Hematopoietic multipotent progenitor cell treated with erythropoietin and hydrocortisone succinate and interleukin-3 and kit ligand, for 4 days (in vitro differentiated cells): ENCODE measurements at places on chromosomes 2 and 18.

DNA sequence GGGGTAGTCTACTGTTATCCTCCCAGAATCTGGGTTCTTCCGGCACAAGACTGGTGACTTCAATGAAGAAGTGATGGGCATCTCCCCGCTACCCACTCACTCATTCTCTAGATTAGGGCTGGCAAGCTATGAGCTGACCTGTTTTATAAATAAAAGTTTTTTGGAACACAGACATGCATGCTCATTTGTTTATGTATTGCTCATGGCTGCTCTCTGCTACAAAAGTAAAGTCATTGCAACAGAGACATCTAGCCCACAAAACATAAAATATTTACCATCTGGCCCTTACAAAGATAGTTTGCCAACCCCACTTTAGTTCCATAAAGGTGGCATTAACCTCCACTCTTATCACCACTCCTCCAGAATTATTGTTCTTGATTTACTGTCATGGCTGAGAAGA lies 39.1 kb upstream of the SPATS2L start:
- DNase-seq: no peak

GRCh38 chr2:106523976-106524665 lies 37.0 kb downstream of the CD8B2 start:
- peak; percentile 56 for DNase-seq

GRCh38 chr2:9656270-9656766 lies 25.5 kb upstream of the YWHAQ start:
- no peak for DNase-seq

DNA sequence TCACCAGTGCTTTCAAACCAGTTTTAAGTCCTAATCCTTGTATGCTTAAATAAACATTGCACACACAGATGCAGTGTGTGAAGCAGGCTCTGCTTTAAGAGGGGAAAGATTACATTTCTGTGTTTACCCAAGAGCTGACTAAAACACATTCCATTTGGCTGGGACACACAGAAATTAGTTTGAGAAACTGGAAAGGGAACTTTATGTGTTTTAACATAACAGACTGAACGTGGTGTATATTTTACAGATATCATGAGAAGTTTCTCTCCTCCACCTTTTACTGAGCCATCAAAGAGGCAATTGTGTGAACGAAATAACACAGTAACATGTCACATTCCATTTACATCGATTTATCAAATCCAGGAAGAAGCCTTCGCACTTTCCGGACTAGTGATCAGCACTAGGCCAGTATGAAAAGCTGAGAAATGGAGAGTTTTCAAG lies 121.8 kb downstream of the MAIP1 start:
- no peak for DNase-seq

DNA sequence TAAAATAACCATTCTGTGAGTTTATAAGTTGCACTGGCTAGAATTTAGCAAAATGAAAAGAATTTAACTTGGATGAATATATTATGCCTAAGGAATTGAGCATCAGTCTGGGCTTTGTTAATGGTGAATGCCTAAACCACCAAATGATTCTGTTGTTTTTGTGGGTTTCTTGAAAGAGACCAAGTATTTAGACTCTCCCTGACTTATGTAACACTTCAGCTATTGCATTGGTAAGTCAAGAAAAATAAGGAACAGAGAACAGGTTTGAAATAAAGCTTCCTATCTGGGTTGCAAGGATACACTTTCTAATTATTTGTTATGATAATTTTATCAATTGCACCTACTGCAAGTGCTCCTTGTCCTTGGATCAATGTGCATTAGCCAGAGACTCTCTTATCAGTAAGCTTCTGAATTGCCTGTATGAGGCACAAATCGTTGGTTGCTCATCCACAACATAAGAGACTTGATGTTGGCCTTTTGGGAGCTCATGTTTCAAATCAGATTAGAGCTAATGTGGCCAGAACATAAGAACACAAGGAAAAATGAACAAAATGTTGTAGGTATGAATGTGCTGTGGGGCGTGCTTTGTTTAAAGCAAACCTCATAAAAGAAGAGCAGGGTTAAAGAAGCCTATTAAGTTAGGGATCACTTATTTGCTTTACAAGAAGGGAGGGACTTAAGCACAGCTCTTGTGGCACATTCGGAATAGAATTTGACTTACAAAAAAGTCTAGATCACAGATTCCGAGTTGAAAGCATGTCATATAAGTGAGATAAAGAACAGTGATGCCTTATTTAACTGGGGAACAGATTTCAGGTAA lies 37.2 kb downstream of the PRKCE start:
- peak; percentile 38 for DNase-seq

DNA sequence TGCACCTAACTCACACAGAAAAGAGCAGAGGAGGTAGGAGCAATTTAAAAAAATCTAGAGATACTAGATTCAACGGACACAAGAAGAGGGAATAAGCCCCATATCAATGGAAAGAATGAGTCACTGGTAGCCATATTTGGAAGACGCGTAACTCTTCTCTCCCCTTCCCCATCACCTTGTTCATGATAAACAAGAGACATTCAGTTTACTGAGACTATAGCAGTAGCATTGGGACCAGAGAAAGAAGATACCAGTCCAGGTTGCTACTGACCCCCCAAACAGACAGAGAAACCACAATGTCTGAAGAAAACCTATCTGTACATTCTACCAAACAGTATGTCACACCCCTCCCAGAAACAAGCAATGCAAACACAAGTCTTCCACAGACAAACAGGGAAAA lies 81.1 kb downstream of the SLC66A3 start:
- DNase-seq: peak; percentile 56

DNA sequence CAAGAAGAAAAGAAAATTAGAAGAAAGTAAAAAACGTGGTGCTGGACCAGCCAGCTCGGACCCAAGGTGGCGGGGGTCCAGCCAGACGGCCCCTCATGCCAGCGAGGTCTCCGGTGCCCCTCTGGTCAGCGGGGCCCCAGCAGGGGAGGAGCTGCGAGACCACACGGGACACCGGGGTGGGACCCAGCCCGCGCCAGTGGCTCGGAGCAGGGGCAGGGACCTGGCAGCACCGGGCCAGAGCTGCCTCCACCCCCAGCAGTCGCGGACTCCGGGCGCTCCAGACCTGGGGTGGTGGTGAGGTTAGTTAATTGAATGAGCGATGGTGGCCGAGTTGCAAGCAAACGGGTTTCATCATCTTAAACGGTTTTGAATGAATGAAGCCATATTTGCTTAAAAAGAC lies 289.9 kb upstream of the MC4R start:
- DNase-seq: no peak

- DNase-seq: no peak
These were observed 87.0 kb downstream of the EIPR1 start for GRCh38 chr2:3290655-3291054.

DNA sequence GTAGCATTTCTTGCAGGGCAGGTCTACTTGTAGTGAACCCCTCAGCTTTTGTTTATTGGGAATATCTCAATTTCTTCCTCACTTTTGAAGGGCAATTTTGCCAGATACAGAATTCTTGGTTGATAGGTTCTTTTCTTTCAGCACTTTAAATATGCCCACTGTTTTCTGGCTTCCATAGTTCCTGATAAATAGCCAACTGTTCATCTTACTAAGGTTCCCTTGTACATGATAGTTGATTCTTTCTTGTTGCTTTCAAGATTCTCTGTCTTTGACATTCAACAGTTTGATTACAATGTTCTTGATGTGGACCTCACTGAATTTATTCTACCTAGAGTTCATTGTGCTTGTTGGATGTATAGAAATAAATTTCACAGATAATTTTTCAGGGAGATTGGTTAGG lies 148.0 kb upstream of the MAPRE2 start:
- no peak for DNase-seq

DNA sequence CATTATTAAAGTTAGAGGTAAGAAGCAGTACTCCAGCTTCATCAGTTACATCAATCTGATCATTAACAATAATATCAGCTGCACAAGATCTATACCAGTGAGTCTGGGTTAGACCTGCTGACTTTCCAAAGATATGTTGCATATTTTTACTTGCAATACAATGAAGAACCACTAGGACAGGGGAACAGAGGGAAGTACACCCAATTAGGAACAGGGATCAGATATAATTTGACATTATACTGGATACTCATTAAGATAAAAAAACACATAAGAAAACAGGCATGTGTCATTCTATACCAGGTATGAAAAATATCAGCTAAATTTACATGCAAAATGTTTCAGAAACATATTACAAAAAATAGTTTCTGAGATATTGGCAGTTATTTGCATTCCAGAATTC lies 995.1 kb upstream of the DDX18 start:
- DNase-seq: no peak

DNA sequence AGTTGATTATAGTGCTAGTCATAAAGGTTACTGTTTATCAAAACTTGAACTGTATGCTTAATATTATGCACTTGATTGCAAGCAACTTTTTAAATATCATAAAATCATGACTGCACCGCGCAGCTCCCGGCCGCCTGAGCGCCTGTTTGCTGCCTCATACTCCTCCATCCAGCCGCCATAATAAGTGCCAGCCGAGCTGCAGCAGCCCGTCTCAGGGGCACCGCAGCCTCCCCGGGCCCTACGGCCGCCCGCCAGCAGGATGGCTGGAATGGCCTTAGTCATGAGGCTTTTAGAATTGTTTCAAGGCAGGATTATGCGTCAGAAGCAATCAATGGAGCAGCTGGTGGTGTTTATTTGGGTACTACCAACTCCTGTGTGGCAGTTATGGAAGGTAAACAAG lies 337.2 kb downstream of the PAX3 start:
- no peak for DNase-seq

- DNase-seq: peak; percentile 51
These were observed 102.5 kb downstream of the CHN1 start for GRCh38 chr2:174902506-174903263.

DNA sequence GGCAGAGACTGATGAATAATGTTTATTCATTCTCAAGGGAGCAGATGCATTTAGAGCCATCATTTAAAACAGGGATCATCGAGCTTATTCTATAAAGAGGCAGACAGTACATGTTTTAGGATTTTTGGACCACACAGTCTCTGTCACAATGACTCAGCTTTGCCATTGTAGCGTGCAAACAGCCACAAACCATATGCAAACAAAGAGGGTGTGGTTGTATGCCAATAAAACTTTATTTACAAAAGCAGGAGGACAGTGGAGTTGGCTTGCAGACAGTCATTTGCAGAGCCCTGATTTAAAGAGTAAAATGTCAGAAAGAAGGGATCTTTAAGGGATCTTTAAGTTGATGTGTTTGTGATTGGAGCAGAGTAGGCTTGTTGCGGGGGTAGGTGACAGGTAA lies 51.5 kb downstream of the SMIM21 start:
- no peak for DNase-seq

DNA sequence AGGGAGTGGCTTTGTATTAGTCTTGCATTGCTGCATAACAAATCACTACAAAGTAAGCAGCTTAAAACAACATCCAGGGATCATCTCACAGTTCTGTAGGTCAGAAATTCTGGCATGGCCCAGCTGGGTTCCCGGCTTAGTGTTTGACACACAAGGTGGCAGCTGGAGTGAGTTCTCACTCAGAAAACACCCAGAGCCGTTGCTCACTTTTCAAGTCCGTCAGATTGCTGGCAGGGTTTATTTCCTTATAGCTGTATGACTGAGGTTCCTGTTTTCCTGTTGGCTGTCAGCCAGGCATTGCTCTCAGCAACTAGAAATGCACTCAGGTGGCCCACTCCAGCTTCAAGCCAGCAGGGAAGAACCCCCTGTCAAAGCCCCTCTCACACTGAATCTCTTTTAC lies 324.1 kb downstream of the CCDC178 start:
- peak; percentile 15 for DNase-seq

GRCh38 chr18:2956056-2956455 lies 56.9 kb downstream of the LPIN2 start:
- DNase-seq: no peak

DNA sequence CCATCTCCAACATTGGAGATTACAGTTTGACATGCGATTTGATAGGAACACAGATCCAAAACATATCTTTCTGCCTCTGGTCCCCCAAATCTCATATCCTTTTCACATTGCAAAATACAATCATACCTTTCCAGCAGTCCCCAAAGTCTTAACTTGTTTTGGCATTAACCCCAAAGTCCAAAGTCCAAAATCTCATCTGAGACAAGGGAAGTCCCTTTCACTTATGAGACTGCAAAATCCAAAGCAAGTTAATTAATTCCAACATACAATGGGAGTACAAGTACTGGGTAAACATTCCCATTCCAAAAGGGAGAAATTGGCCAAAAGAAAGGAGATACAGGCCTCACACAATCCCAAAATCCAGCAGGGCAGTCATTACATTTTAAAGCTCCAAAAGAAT lies 265.4 kb downstream of the GULP1 start:
- no peak for DNase-seq

DNA sequence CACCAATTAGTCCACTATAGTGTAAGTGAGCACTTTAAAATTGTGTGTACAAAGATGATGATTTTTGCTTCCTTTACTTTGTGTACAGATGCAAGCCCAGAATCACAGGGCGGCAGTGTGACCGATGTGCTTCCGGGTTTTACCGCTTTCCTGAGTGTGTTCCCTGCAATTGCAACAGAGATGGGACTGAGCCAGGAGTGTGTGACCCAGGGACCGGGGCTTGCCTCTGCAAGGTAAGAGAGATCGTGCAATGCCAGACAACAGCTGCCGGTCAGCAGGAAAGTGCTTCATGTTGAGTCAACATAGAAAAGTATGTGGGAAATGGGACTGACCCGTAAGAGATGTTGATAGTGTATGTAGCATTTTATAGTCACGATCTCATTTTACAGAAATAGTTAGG lies 156.8 kb upstream of the TTC39C start:
- DNase-seq: no peak

DNA sequence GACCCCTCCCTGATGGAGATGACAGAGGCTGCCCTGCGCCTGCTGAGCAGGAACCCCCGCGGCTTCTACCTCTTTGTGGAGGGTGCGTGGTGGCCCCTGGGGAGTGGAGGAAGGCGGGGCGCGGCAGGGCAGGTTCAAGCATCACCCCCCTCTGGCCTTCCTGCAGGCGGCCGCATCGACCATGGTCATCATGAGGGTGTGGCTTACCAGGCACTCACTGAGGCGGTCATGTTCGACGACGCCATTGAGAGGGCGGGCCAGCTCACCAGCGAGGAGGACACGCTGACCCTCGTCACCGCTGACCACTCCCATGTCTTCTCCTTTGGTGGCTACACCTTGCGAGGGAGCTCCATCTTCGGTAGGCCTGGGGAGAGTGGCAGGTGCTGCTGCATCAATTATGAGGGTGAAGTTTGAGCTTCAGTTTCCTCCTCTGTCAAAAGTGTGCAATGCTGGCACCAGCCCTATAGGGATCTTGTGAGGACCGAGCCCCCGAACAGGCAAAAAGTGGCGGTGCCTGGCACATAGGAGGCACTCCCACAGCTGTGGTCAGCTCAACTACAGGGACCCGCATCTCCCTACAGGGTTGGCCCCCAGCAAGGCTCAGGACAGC lies 2.2 kb downstream of the ALPI start:
- DNase-seq: no peak

DNA sequence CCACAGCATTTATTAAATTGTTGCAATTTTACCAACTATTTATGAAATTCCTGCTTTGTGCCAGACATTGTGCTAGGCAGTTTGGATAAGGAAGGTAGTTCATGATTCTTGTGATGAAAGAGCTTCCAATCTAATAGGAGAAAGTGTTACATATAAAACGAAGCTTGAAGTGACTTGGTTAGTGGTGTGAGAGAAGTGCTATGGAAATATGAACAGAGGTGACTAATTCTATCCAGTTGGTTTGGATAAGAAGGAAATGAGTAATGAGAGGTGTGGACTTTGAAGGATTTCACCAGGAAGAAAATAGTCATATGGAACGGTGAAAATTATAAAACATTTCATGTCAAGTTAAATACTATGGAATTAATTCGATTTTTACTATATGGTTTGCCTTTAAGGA lies 48.6 kb downstream of the EML6 start:
- DNase-seq: no peak

- DNase-seq: no peak
These were observed 4.8 kb downstream of the EPHA4 start for GRCh38 chr2:221567231-221567760.

GRCh38 chr2:237968048-237968862 lies 1.4 kb downstream of the UBE2F start:
- DNase-seq: peak; percentile 96
